ENCODE measurements at places on chromosomes 6 and 20.

GRCh38 chr6:43503443-43503842 lies 6.7 kb downstream of the LRRC73 start:
- no peak for DNase-seq

DNA sequence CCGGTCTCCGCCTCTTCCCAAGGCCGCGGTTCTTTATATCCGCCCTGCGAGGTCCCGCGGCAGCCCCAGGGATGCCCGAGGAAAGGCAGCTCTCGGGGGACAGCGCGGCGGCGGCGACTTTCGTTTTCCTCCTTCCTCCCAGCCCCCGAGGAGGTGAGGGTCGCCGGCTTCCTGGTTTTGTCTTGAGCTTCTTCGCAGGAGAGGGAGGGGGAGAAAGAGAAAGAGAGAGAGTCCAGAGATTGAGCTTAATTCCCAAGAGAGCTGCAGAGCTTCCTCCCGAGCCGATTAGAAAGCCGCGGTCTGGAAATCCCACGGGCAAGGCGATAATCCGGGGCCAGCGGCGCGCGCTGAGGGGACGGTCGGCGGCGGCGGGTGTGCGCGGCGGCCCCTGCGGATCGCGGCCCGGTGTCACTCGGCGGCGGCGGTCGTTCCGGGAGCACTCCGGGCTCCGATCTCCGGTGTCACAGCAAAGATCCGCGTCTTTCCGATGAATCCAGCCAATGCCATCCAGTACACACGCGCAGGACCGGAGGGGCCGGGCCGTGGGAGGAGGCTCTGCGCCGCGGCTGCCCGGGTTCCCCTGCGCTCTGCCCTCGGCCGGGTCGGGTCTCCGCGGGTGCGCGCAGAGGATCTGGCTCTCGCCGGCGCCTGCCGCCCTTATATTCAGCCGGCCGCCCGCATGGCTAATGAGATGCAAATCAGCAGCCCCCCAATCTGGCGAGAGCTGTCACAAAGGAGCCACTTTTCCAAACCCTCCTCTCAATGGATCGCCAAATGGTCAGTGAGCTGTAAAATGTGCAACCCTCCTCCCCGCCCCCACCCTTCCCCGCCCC lies at the start of gene DLL1:
Gene DLL1 (minus strand): TSS at position 783 of the 833 bp plus-strand sequence. CDS start 939 bp downstream, outside the sequence.
- DNase-seq: no peak

DNA sequence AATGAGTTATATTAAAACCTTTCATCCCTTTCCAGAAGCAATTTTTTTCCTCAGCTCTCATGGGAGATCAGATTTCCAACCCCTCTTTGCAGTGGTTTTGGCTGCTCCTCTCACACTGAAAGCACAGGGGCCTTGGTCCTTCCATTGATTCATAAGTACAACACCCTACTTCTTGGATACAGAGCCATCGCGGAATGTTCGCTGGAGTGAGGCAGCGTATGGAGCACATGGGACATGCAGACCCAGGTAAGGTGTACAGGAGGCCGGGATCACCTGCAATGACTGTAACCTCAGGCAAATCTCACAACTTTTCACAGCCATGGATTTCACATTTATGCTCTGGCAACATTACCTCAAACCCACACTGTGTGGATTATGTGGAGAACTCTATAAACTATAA lies 75.2 kb upstream of the HEY2 start:
- no peak for DNase-seq

- no peak for DNase-seq
These were observed 45.2 kb upstream of the CTAGE9 start for GRCh38 chr6:131756039-131756438.

- DNase-seq: no peak
These were observed 951.3 kb downstream of the EPHA7 start for GRCh38 chr6:92468066-92468465.

DNA sequence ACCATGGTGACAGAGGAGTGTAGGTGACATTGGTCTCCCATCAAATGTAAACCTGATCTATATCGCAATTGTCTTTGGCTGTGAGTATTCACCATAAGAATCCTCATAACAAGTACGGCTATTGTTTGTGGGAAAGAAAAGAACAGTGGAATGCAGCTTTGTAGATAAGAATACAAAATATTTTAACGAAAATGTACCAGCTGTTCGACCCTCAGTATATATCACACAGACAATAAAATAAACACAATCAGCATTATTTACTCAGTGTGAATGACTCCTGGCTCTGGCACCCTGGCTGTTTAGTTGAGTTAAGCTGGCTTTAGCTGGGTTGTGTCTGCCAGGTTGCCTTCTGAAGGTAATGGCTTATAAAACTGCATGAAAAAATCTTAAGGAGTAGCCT lies 43.4 kb downstream of the SNRNP48 start:
- no peak for DNase-seq

GRCh38 chr6:18237167-18237566 lies 27.2 kb downstream of the DEK start:
- no peak for DNase-seq

All from activated CD8-positive, alpha-beta memory T cell treated with anti-CD3 and anti-CD28 coated beads for 1 hour (primary cell).